SIG-M5 (cell line): ENCODE measurements at places on chromosomes 3 and 15.
A peak's percentile ranks its signal among the peaks of the same experiment; 100 is the strongest.

GRCh38 chr3:127212231-127212630 is 19.3 kb downstream of the PRR23E start:
- DNase-seq = no peak

- DNase-seq = no peak
These were observed 42.7 kb downstream of the EIF2AK4 start for GRCh38 chr15:39976291-39977274.

- no peak for DNase-seq
These were observed 4.3 kb downstream of the HRG start for GRCh38 chr3:186670155-186670554.

- no peak for DNase-seq
These were observed 9.3 kb downstream of the FOXL2 start for GRCh38 chr3:138937690-138938055.

GRCh38 chr3:35772381-35773015 is 133.2 kb downstream of the ARPP21 start:
- DNase-seq = no peak

DNA sequence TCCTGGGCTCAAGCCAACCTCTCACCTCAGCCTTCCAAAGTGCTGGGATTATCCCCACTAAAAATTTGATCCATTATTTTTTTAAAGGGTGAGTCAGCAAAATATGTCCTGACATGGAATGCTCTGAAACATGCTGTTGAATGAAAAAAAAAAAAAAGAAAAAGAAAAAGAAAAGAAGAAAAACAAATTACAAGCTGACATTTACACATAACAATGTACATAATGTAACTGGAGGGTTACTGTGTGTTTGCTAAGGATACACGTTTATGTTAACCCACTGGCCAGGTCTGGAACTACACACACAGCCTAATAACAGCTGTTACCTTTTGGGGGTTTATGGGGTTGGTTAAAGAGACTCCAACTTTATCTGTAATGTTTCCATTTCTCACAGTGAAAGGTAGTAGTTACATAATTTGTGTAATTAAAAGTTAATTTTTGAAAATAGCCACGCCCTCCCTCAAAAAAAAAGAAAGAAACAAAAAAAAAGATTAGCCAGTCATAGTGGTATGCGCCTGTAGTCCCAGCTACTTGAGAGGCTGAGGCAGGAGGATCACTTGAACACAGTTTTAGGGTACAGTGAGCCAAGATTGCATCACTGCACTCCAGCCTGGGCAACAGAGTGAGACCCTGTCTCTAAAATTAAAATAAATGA is 3.1 kb upstream of the MESP2 start:
- DNase-seq = no peak

- DNase-seq = no peak
These were observed 3.0 kb upstream of the RYK start for GRCh38 chr3:134253475-134254226.

- DNase-seq = no peak
These were observed 24.3 kb downstream of the ARHGAP11B start for GRCh38 chr15:30650012-30650929.

DNA sequence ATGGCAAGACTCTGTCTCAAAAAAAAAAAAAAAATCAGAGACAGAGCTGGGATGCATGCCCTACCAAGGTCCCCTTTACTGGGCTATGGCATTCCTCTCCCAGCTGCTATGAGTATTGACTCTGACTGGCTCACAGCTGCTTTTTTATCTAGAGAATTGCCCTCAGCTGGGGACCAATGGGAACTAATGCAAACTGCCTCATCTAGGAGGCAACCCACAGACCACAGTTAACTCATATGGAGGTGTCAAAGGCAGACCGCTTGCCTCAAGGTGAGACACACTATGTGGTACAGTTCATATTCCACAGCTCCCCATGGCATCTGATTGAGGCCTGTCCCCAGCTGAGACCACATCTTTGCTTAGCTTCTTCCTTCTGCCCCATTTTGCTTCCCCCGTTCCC is 183.5 kb upstream of the EOMES start:
- DNase-seq = no peak

DNA sequence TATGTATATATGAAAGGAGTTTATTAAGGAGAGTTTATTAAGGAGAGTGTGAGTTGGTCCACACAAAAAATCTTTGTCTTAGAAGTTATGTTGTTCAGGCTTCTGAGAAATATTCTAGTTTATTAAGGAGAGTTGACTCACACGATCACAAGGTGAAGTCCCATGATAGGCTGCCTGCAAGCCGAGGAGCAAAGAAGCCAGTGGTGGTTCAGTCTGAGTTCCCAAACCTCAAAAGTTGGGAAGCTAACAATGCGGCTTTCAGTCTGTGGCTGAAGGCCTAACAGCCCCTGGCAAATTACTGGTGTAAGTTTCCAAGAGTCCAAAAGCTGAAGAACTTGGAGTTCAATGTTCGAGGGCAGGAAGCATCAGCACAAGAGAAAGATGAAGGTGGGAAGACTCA is 42.4 kb upstream of the DAZL start:
- DNase-seq = no peak

DNA sequence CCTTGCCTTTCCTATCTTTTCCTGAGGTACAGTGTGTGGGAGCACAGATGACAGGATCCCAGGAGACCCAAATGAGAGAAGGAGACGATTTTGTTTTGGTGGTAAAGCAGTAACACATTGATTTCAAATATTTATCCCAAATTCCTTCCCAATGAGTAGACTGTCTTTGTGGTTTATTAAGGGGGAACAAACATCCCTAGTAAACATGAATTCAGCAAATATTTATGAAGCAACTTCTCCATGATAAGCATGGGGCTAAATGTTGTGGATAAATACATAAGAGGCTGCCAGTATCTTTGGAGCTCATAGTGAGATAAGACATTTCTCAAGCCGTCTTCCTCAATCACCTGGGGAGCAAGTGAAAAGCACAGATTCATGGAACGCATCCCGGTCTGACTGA is 460.8 kb upstream of the CFAP20DC start:
- no peak for DNase-seq

GRCh38 chr3:151156618-151157216 is 46.3 kb downstream of the GPR171 start:
- no peak for DNase-seq

DNA sequence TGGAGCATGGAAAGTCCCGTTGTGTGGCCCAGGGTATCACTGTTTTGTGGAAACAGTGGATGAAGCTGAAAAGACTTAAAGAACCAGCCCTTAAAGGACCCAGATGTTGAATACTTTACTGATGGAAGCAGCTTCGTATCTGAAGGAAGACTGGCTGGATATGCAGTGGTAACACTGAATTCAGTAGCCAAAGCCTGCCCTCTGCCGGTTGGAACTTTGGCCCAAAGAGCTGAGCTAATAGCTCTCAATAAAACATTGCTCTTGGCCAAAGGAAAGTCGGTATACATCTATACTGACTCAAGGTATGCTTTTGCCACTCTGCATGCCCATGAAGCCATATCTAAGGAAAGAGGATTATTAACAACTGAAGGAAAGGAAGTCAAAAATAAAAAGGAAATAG is 885.4 kb downstream of the PDCD6IP start:
- DNase-seq = no peak

DNA sequence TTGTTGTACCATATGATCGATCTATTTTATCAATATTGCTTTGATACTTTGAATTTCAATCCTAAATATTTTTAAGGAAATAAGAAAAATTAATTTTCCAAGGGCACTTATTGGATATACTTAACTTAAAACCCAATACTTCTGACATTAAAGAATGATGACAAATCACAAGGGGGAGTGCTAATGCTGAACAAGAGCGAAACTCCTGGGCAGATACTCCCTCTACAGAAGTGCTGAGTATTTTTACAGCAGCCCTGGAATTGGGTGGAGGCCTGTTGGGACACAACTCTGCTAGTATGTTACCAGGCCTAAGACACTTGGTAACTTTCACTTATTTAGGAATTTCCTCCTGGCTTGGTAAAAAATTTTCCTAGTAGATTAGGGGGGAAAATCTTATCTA is 46.2 kb downstream of the DENND6A start:
- no peak for DNase-seq

- DNase-seq = no peak
These were observed 8.2 kb downstream of the TBC1D23 start for GRCh38 chr3:100269001-100269400.

DNA sequence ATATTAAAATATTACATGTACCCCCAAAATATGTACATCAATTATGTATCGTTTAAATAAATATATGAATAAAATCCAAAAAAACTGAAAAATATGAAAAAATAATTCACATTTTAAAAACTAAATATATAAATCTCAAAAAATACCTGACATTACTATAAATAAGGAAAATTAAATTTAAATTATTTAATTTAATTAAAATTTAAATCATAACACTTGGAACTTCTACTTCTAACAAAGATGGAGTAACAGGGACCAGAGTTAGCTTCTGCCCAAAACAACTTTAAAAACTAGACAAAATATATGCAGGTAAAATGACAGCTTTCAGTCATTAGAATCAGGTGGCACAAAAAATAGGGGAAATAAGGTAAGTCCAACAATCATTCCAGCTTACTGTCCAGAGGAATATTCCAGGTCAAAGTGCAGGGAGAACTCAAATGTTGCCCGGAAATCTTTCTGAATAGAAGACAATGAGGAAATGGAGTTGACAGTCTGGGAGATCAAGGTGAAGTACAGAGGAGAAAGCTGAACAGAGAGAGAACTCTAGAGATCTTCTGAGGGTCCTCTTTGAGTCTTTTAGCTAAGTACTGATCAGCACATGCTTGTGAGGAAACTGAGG is 207.7 kb upstream of the ATP11B start:
- DNase-seq = no peak

- no peak for DNase-seq
These were observed 62.2 kb upstream of the AKAP13 start for GRCh38 chr15:85318048-85318731.

DNA sequence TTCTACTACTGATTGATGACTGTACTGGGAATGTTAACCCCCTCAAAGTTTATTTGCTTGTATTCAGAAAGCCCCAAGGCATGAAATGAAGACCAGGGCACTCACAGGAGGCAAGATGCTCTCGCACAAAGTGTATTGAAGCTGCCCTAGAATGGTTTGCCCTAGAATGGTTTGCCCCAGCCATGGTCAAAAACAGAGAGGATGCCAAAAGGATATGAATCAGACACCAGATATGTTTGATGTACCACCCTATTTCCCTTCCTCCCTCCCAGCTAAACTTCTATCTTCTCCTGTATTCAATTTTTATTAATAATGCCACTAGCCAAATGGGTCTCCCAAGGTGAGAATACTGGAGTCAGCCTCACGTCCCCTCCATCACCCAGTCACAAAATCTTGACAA is 101.3 kb downstream of the TMCO5A start:
- DNase-seq = no peak

DNA sequence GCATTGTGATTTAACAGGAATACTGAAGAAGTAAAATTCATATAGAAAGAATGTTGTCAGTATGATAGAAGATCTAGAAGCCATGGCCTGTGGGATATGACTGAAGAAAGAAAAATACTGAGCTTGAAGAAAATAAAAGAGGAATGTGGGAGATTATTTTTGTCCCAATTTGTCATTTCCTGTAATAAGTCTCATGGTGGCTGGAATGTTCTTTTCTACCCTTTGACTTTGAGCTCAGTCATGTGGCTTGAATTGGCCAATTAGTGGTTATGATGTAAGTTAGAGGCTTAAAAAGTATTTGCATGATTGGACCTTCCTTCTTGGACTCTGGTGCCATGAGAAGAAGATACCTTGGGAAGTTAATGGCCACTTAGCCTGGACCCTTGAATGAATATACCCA is 14.1 kb downstream of the APH1B start:
- no peak for DNase-seq

GRCh38 chr15:101239724-101240136 is 12.1 kb downstream of the CHSY1 start:
- peak; percentile 54 for DNase-seq

DNA sequence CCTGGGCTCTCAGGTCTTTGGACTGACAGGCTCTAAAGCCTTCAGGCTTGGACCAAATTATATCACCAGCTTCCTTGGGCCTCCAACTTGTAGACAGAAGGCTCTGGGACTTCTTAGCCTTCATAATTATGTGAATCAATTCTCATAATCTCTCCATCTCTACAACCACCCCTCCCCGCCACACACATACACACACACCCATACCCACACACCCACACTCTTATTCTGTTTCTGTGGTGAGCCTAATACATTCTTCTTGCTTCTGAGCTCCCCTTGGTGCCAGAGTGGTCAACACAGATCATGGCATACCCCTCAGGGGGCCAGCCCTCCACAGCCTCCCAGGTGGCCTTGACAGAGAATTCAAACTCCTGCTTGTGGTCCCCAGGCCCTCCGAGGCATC is 5.6 kb upstream of the NUP210 start:
- DNase-seq = no peak
